ENCODE measurements at places on chromosomes 1 and 21. TPM values are rescaled to one million over a fixed set of nuclear protein-coding genes. Genes with fewer than 3 reads are reported as not detected.
A peak's percentile ranks its signal among the peaks of the same experiment; 100 is the strongest.

Gene SLAMF8
- 3.2 TPM for total RNA-seq

Gene LELP1
- not detected for total RNA-seq

Gene PHGDH
- 78.4 TPM for total RNA-seq

Gene LRRC39
- total RNA-seq = 0.53 TPM

Gene RNU1-1
- 1,293 TPM for total RNA-seq

GRCh38 chr1:178021950-178022349, 52.1 kb upstream of the SEC16B start:
- no peaks in the 10 kb centered on the region for H3K4me1 ChIP-seq
- no peaks in the 10 kb centered on the region for H3K36me3 ChIP-seq
- H3K27ac ChIP-seq = no peak overlapping the region

DNA sequence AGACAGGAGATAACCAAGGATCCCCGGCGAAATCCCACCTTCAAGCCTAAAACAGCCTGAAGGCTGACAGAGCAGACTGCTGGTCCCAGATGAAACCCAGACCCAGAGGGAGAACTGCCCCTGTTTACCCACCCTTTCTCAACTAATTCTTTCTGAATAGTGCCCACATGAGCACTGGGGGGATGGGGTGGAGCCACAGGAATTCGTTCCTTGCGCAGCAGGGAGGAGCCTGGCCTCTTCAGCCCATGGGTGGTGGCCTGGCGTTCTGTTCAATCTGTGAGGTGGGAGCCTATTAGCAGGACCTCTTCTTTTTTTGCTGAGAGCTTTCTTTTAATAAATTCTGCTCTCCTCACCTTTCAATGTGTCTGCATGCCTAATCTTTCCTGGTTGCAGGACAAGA, 6.6 kb upstream of the AK5 start:
- DNase-seq = no peak
- H3K27ac ChIP-seq = no peak overlapping the region
- H3K27me3 ChIP-seq = no peaks in the 10 kb centered on the region
- H3K36me3 ChIP-seq = no peaks in the 10 kb centered on the region
- H3K4me1 ChIP-seq = peaks cover 9% of the 10 kb centered on the region
- H3K4me3 ChIP-seq = no peak overlapping the region

- no peaks in the 10 kb centered on the region for H3K36me3 ChIP-seq
- DNase-seq = peak; percentile 8
- no peaks in the 10 kb centered on the region for H3K27me3 ChIP-seq
- H3K4me1 ChIP-seq = peaks cover 11% of the 10 kb centered on the region
- peak overlapping the region; percentile 38 for H3K4me3 ChIP-seq
These were observed 161.6 kb downstream of the CHRM3 start for GRCh38 chr1:239547987-239548386.

GRCh38 chr1:111141245-111142220, 1.5 kb downstream of the CEPT1 start:
- peak overlapping the region; percentile 88 for H3K4me3 ChIP-seq
- H3K27ac ChIP-seq = peak overlapping the region; percentile 85
- DNase-seq = no peak
- H3K36me3 ChIP-seq = no peaks in the 10 kb centered on the region

GRCh38 chr1:67382292-67382691, 47.9 kb downstream of the SERBP1 start:
- no peak overlapping the region for H3K27ac ChIP-seq
- H3K27me3 ChIP-seq = no peaks in the 10 kb centered on the region
- no peaks in the 10 kb centered on the region for H3K36me3 ChIP-seq
- no peaks in the 10 kb centered on the region for H3K4me1 ChIP-seq
- H3K4me3 ChIP-seq = no peak overlapping the region
- no peak for DNase-seq

GRCh38 chr1:26112407-26112775, 767 bp downstream of the PDIK1L start:
- peaks cover 15% of the 10 kb centered on the region for H3K36me3 ChIP-seq
- peak overlapping the region; percentile 85 for H3K27ac ChIP-seq
- DNase-seq = no peak
- H3K4me3 ChIP-seq = peak overlapping the region; percentile 89
- no peaks in the 10 kb centered on the region for H3K27me3 ChIP-seq
- H3K4me1 ChIP-seq = peaks cover 26% of the 10 kb centered on the region

- no peaks in the 10 kb centered on the region for H3K36me3 ChIP-seq
- no peak overlapping the region for H3K4me3 ChIP-seq
- peaks cover 3% of the 10 kb centered on the region for H3K27me3 ChIP-seq
- H3K4me1 ChIP-seq = peaks cover 29% of the 10 kb centered on the region
These were observed 84.7 kb downstream of the PDE9A start for GRCh38 chr21:42737951-42738590.

DNA sequence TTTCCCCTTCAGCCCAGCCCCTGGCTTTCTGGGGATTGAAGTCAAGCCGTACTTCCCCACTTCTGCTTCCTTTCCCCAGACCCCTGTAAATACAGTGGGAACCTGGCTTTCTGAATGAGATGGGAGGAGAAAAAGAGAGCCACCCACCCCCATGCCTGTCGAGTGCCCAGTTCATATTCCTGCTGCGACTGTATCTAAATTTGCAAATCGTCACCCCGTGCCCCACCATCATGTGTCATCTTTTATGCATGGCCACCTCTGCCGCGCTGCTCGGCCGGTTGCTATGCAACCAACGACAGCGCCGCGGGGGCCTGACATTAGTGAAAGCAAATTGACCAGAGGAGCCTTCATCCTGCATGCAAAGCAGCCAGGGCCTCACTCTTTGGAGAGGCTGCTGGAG, 143.0 kb downstream of the ELAVL4 start:
- H3K36me3 ChIP-seq = no peaks in the 10 kb centered on the region
- H3K27ac ChIP-seq = no peak overlapping the region
- no peak overlapping the region for H3K4me3 ChIP-seq

- no peak for DNase-seq
- peaks cover 34% of the 10 kb centered on the region for H3K4me1 ChIP-seq
- no peak overlapping the region for H3K27ac ChIP-seq
- no peaks in the 10 kb centered on the region for H3K36me3 ChIP-seq
- H3K27me3 ChIP-seq = peaks cover 6% of the 10 kb centered on the region
- peak overlapping the region; percentile 17 for H3K4me3 ChIP-seq
These were observed 7.2 kb downstream of the CNIH3 start for GRCh38 chr1:224623310-224623714.

- H3K27ac ChIP-seq = no peak overlapping the region
- no peak overlapping the region for H3K4me3 ChIP-seq
- H3K4me1 ChIP-seq = no peaks in the 10 kb centered on the region
- H3K27me3 ChIP-seq = no peaks in the 10 kb centered on the region
- no peak for DNase-seq
These were observed 130.7 kb downstream of the MACF1 start for GRCh38 chr1:39335216-39335615.

GRCh38 chr1:47403321-47403910, 12.7 kb upstream of the FOXE3 start:
- H3K27ac ChIP-seq = no peak overlapping the region
- H3K4me1 ChIP-seq = no peaks in the 10 kb centered on the region
- no peak overlapping the region for H3K4me3 ChIP-seq
- peaks cover 10% of the 10 kb centered on the region for H3K27me3 ChIP-seq
- DNase-seq = no peak
- H3K36me3 ChIP-seq = no peaks in the 10 kb centered on the region

DNA sequence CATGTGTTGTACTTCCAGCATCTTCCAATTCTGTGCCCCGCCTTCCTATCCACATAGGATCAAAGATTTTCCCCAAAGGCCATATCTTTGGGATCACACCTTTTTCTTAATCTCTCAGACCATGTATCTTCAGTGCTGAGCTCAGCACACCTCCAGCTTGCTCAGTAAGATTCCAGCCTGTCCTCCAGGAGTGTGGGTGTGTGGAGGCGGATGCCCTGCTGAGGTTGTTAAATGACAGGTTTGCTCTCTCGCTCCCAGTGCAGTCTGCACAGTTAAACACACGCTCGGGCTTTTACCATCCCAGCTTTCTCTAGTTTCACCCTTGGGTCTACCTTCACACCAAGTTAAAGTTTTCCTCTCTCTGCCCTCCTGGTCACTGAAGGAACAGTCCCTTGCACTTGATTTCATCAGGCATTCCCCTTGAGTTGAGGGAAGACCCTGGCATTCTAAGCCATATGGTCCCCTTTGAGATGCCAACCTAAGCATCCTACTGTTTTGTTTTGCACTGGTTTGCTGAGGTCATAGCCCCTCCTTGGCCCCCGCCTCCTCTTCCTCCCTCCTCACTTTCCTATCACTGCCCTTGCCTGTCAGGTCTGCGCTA, 13.7 kb downstream of the MYOG start:
- H3K4me1 ChIP-seq = peaks cover 3% of the 10 kb centered on the region
- no peak overlapping the region for H3K27ac ChIP-seq
- H3K36me3 ChIP-seq = no peaks in the 10 kb centered on the region
- DNase-seq = no peak

GRCh38 chr21:39094847-39095579, 88.2 kb downstream of the PSMG1 start:
- H3K27ac ChIP-seq = no peak overlapping the region
- H3K4me3 ChIP-seq = no peak overlapping the region
- DNase-seq = no peak
- no peaks in the 10 kb centered on the region for H3K36me3 ChIP-seq
- no peaks in the 10 kb centered on the region for H3K4me1 ChIP-seq
- H3K27me3 ChIP-seq = no peaks in the 10 kb centered on the region

Data from CD8-positive, alpha-beta memory T cell (primary cell).